ENCODE measurements at places on chromosomes 7 and 10. TPM values are rescaled to one million over a fixed set of nuclear protein-coding genes. Genes with fewer than 3 reads are reported as not detected.

GRCh38 chr7:135233570-135233969 lies at the start of gene STRA8:
Gene STRA8 (plus strand): TSS chr7:135233838. CDS start chr7:135240525, 6,687 bp downstream.
- H3K4me1 ChIP-seq: no peaks in the 10 kb centered on the region
- no peak for DNase-seq
- H3K27ac ChIP-seq: no peak within 1 kb of the TSS

GRCh38 chr10:53765311-53765710 lies 992.7 kb upstream of the MBL2 start:
- no peaks in the 10 kb centered on the region for H3K4me1 ChIP-seq
- H3K27me3 ChIP-seq: no peaks in the 10 kb centered on the region
- no peak overlapping the region for H3K4me3 ChIP-seq
- no peak for DNase-seq
- H3K36me3 ChIP-seq: no peaks in the 10 kb centered on the region
- H3K27ac ChIP-seq: no peak overlapping the region

GRCh38 chr10:21740989-21741388 lies 207.0 kb downstream of the MLLT10 start:
- DNase-seq: no peak
- H3K27ac ChIP-seq: peak overlapping the region; percentile 70
- H3K36me3 ChIP-seq: peaks cover 12% of the 10 kb centered on the region
- peaks cover 14% of the 10 kb centered on the region for H3K4me1 ChIP-seq

DNA sequence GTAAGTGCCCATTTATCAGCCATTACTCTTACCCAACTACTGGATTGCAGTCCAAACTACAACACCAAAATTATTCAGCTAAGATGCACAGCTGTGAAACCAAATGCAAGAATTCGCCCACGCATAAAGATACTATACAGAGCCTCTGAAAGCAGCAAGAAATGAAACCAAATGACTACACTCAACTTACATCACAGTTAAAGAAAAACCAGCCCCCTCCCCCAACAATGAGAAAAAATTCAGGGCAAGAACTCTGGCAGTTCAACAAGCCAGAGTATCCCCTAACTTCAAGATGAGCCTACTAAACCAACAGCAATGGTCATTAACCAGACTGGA lies 209.1 kb upstream of the VWC2 start:
- no peak for DNase-seq
- H3K27me3 ChIP-seq: no peaks in the 10 kb centered on the region
- H3K4me1 ChIP-seq: no peaks in the 10 kb centered on the region
- H3K27ac ChIP-seq: no peak overlapping the region

DNA sequence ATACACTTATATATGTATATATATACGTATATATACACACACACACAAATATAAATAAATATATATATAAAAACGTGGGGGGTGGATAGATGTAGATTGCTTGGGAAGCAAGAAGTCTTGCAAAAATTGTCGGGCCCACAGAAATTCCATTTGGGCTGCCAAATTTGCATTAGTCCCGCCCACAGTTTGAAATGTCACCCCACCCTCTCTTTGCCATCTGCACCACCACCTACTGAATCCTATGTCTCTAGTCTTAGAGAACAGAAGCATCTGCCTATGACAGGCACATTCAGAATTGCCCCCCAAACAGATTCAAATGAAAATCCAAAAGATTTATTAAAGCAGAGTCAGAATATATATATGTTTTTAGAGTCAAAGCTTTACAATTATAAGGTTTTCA lies 25.6 kb upstream of the CACNA2D1 start:
- H3K27me3 ChIP-seq: no peaks in the 10 kb centered on the region
- no peak for DNase-seq
- H3K36me3 ChIP-seq: no peaks in the 10 kb centered on the region
- no peak overlapping the region for H3K27ac ChIP-seq
- H3K4me3 ChIP-seq: no peak overlapping the region
- H3K4me1 ChIP-seq: no peaks in the 10 kb centered on the region

- no peak overlapping the region for H3K4me3 ChIP-seq
- H3K4me1 ChIP-seq: no peaks in the 10 kb centered on the region
- no peaks in the 10 kb centered on the region for H3K36me3 ChIP-seq
- H3K27ac ChIP-seq: no peak overlapping the region
- H3K27me3 ChIP-seq: no peaks in the 10 kb centered on the region
These were observed 67.9 kb downstream of the ZNF680 start for GRCh38 chr7:64494912-64495461.

DNA sequence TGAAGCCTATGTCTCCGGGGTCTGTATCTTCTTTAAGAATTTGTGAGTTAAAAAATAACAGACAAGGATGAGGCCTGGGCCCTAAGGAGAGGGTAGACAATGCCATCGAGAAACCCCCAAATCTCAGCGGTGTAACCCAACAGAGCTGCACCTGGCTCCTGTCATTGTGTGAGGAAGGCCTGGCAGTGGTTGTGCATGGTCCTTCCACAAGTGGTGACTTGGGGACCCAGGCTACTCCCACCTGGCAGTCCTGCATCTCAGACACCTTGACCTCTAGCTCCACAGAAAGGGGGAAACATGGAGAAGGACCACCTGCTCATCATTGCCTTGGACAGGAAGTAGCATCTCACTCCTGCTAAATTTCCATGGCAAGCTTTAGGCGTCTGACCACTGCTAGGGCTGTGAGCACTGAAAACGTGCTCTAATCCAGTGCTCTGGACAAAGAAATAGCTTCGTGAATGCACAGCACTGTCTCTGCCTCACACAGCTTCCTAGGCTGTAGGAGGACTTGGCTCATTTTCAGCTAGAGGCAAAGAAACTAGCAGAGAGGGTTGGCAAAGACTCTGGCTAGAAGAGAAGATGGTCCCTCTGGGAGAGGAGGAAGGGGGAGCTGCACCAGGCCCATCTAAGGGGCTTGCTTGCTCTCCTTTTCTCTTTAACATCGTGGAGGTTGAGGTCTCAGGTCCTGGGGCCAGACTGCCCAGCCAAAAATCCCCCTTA lies 273.9 kb upstream of the ZMIZ1 start:
- no peaks in the 10 kb centered on the region for H3K27me3 ChIP-seq
- no peak overlapping the region for H3K27ac ChIP-seq
- no peak overlapping the region for H3K4me3 ChIP-seq
- no peak for DNase-seq

DNA sequence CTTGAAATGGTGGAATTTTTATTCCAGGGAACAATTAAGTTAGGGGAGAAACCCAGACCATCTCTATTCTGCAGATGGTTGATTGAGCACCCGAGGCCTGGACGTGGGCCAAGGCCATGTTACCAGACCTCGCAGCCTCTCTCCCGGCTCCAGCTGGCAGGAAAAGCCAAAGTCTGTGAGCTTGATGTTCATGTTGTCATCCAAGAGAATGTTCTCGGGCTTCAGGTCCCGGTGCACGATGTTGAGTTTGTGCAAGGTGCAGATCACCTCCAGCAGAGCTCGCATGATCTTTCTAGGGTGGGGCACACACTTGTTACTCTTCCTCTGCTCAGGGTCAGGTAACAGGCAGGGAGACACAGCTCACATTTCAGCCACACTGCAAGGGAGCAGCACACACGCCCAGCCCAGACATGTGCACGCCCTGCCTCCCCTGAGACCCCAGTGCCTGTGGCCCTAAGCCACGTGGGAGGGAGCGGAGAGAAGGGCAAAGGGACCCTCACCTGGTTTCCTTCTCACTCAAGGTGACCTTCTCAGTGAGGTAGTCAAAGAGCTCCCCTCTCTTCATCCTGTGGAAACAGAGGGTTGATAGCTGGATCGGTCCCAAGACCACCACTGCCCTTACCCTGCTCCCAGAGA lies 9.5 kb downstream of the PHKG1 start:
- no peaks in the 10 kb centered on the region for H3K4me1 ChIP-seq
- H3K27me3 ChIP-seq: no peaks in the 10 kb centered on the region
- peaks cover 41% of the 10 kb centered on the region for H3K36me3 ChIP-seq
- no peak overlapping the region for H3K27ac ChIP-seq
- no peak for DNase-seq

DNA sequence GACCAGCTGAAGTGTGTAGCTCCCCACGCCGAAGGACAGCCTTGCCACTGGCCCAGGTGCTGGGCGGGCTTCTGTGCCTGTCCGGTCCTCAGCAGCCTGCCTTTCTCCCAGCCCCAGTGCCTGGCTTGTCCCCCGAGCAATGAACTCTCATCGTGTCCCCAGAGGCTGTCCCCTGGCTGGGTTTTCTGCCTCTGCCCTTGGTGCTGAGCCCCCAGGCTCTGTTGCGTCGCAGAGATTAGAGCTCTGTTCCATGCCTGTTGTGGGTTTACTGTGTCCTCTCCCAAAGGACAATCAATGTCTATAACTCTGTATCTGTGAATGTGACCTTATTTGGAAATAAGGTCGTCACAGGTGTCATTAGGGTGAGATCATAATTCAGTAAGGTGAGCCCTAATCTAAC lies 226.1 kb upstream of the SHH start:
- no peak overlapping the region for H3K27ac ChIP-seq
- H3K4me1 ChIP-seq: no peaks in the 10 kb centered on the region
- H3K36me3 ChIP-seq: no peaks in the 10 kb centered on the region
- H3K4me3 ChIP-seq: no peak overlapping the region
- no peak for DNase-seq

NPC1L1 gene
- 0.11 TPM for total RNA-seq

CAMK1D gene
- total RNA-seq: 32.8 TPM

FAM237B gene
- total RNA-seq: not detected
